ENCODE measurements at places on chromosomes 12 and 14.
A peak's percentile ranks its signal among the peaks of the same experiment; 100 is the strongest.

GRCh38 chr12:94183708-94184379 is 35.5 kb downstream of the PLXNC1 start:
- no peak for DNase-seq

DNA sequence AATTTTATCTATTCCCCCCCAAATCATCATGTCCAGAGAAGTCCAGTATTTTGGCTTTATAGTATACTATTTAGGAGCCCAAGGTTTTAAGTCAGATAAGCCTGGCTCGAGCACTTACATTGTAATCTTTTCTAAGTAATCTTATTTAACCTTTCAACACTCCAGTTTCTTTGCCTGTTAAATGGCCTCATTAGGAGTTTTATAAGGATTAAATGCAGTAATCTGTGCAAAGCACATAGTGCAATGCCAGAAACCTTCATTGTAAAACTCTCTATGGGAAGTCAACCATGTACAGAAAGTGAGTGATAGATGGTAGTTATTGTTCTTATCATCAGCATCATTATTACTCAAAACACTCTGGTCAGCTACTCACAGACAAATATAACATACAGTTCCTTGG is 1330.4 kb downstream of the SLC16A7 start:
- no peak for DNase-seq

DNA sequence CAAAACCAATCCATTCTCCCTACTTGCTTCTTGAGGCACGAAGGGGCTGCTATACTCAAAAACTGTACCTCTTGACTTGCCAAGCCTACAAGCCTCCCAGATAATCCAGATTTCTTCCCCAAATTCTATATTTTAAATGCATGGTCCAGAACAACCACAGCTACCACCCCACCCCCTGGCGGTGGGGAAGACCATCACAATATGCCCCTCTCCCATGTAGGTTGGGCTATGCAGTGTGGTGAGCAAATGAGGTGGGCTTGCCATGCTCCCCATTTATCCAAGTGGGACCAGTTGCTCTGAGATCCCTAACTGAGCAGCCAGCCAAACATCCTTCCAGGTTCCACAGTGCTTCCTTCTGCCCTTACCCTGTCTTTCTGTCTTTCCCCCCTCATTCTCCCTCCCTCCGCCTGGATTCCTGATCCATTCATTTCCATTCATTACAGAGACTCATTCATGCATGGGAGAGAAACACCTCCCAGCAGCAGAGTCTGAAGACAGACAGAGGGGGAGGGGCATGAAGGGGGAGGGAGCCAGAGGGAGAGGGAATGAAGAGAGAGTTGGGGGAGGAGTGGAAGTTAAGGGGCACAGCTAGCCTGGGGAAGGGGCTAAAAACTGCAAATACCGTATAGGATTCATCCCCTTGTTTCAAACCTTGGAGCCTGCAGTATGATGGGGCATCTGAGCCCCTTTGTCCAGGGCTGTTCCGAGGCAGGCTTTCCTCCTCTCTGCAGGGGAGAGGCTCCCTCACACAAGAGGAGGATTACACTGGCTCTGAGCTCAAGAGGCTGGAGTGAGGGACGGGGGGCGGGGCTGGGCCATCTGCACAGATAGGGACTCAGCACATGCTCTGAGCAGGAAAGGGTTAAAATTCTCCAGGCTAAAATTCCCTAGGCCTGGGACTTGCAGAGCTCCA is 4.4 kb downstream of the ZNF219 start:
- DNase-seq, result no peak

DNA sequence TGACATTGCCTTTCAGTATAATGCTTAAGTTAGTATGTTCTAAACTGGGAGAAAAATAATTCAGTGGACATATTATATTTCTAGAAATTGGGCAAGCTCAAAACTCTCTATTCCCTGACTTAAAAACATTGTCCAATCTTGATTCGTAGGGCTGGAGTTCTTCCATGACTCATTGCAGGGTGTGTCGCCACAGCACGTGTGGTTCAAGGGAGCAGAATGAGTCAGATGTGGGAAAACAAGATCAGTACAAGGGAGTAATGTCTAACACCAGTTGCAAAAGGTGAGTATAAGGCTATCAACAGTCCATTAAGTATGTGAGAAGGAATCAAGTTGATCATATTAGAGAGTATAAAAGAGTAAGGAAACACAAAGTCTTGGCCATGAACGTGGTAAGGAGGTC is 887.0 kb downstream of the TMTC2 start:
- DNase-seq, result peak; percentile 81

- DNase-seq, result no peak
Observed at GRCh38 chr12:4202918-4203317, 70.6 kb upstream of the CCND2 start.

- DNase-seq, result no peak
Observed at GRCh38 chr12:2248901-2249381, 196.2 kb downstream of the CACNA1C start.

- DNase-seq, result no peak
Observed at GRCh38 chr12:80165746-80166145, 66.4 kb downstream of the OTOGL start.

GRCh38 chr12:19450362-19450761 is 11.1 kb downstream of the AEBP2 start:
- no peak for DNase-seq

DNA sequence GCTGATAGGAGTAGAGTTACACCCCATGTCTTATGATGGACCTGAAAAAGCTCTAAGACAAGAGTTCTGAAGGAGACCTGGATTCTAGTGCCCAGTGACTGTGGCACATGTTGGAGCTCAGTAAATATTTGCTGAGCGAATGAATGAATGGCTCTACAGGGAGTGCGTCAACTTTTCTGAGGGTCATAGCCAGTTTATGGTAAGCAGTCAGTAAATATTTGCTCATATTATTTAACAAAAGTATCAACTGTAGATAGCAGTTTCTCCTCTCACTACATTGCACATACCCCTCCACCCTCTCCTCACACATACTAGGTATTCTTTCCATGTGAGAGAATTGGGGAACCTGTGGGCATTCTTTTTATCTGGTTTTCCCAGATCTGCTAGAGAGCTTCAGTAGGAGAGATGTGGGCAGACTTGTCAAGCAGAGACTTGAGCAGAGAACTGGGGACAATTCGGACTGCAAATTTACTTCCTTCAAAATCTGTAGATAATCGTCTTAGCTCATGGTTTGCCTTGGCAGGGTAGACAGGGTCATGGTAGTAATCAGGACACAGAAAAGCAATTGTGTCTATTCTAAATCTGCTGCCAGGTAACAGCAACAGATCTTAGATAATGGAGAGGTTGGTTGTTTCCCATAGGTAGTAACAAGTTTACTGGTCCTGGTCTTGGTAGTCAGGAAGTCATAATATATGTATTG is 5.7 kb downstream of the SLC4A8 start:
- DNase-seq, result no peak

Data from HS-5 (cell line).